ENCODE measurements at places on chromosomes 4 and X.

DNA sequence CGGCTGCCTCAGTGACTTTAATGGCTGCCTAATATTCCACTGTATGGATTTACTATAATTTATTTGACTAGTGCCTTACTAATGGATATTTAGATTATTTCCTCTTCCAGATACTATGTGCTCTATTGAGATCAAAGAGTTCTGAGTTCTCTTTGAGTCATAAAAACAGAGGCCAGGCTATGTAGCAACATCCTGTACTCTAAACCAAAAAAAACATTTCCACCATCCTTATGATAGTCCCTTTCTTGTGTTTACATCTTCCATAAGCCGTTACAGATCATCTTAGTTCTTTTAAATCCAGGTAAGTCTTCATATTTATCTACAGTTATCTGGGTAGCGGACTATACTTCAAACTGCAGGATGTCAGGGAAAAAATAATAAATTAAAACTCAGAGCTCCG lies 56.6 kb upstream of the TMEM184C start:
- DNase-seq, result no peak

GRCh38 chr4:40033613-40034012 lies 23.0 kb upstream of the N4BP2 start:
- no peak for DNase-seq

GRCh38 chrX:141759238-141759637 lies 60.7 kb upstream of the SPANXD start:
- no peak for DNase-seq

DNA sequence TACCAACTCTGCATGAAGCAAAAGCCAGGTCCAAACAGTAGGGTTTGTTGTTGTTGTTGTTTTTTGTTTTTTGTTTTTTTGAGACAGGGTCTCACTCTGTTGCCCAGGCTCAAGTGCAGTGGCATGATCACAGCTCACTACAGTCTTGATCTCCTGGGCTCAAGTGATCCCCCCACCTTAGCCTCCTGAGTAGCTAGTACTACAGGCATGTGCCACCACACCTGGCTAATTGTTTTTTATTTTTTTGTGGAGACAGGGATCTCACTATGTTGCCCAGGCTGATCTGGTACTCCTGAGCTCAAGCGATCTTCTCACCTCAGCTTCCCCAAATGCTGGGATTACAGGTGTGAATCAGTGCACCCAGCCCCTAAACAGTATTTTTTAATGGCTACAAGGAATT lies 6.2 kb downstream of the S100P start:
- DNase-seq, result no peak

GRCh38 chr4:76435528-76436319 lies 695 bp downstream of the SHROOM3 start:
- no peak for DNase-seq

- DNase-seq, result no peak
These were observed 74.2 kb downstream of the STAG2 start for GRCh38 chrX:124035657-124036056.

GRCh38 chr4:173746424-173746823 lies 216.4 kb upstream of the HAND2 start:
- no peak for DNase-seq

DNA sequence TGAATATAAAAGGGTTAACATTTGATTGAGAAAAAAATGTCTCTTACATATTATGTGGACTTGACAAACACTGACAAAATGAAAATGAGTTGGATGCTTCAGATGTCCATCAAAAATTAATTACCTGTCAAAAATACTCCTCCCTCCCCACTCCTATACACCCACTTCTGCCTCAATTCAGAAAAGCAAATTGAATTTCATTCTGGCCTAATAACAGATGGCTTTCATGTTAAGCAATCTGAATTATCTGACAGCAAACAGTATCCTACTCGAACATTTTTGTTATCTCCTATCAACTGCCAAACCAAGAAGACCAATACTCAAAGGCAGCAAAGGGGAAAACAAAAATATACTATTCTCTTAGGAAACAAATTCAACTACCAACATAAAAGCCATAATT lies 44.0 kb downstream of the ATP8A1 start:
- DNase-seq, result no peak

DNA sequence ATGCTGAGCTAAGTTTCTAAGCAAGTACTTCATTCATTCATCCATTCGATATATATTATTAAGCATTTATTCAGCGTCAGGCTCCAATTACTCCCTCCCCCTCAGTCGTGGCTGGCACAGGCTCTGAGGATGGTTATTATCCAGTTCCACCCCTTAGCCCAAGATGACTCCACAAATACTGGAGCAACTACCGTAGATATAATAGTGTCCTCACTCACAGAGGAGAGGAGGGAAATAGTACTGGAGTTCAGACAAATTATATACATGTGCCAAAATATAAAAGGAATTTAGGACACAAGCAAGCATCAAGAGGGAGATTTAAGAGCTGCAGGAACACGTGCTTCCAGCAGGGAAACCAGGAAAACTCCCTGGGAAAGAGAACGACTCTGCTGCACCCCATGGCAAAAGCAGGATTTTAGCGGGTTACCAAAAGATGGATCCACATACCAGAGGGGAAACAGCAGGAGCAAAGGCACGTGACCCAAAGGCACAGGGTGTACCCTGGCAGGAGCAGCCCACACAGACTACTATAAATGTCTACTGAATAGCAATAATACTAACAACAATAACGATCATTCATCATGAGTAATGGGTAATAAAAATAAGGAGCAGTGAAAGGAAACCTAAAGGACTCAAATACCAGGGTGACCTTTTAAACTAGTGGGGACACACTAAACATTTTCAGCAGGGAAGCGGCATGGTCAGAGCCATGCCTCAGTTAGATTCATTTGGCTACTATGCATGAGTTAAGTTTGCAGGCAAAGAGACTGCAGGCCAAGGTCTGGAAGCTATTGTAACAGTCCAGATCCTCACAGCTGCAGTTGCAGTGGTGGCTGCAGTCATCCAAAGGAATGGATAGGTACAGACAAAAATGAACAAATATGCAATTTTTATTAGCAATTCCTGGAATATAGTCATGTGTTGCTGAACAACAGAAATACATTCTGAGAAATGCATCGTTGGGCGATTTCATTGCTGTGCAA lies 153.7 kb downstream of the APBB2 start:
- DNase-seq, result no peak

DNA sequence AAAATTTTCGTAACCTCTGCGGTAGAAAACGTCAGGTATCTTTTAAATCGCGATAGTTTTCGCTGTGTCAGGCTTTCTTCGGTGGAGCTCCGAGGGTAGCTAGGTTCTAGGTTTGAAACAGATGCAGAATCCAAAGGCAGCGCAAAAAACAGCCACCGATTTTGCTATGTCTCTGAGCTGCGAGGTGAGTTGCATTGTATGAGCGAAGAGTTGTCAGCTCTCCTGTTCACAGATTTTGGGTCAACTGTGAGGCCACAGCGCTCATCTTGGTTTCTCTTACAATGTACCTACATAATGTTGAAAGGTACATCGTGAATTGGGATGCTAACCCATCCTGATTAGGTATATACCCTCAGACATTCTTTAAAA lies 486 bp downstream of the CLCN3 start:
- no peak for DNase-seq

- no peak for DNase-seq
These were observed 63.0 kb downstream of the PRSS12 start for GRCh38 chr4:118289794-118290193.

DNA sequence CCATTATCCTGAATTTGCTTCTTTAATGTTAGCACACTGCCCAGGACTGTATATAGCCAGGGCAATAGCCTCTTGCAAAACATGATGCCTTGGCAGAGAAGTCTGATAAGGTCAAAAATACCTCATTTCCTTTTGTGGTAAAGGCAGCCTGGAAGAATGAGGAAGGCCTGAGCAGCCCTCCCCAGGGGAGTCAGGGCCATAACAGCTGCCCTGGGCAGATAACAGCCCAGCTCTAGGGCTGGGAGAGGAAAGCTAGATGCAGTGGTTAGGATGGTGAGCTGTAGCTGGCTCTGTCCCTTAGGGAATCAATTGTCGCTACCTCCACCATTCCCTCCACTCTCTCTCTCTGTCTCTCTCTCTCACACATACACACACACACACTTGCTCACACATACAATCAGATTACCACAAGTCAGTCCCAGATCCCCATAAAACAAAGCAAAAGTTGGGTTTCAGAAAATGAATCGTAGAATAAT lies 29.2 kb downstream of the EFHC2 start:
- no peak for DNase-seq

DNA sequence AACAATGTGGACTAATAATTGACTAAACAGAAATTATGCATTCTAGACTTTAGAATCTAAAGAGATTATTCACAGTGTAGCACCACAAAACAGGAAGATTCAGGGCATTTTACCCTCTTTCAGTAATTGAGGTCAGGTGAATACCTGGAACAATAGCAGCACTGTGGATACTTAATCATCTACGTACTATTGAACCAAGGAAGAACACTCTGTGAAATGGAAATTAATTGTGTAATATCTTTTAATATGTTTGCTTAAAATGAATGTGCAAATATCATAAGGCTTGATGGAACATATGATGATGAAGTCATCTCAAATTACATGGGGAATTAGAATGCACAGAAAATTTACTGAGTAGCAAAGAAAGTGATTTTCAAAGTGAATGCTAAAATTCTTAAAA lies 68.5 kb upstream of the MAP9 start:
- no peak for DNase-seq

DNA sequence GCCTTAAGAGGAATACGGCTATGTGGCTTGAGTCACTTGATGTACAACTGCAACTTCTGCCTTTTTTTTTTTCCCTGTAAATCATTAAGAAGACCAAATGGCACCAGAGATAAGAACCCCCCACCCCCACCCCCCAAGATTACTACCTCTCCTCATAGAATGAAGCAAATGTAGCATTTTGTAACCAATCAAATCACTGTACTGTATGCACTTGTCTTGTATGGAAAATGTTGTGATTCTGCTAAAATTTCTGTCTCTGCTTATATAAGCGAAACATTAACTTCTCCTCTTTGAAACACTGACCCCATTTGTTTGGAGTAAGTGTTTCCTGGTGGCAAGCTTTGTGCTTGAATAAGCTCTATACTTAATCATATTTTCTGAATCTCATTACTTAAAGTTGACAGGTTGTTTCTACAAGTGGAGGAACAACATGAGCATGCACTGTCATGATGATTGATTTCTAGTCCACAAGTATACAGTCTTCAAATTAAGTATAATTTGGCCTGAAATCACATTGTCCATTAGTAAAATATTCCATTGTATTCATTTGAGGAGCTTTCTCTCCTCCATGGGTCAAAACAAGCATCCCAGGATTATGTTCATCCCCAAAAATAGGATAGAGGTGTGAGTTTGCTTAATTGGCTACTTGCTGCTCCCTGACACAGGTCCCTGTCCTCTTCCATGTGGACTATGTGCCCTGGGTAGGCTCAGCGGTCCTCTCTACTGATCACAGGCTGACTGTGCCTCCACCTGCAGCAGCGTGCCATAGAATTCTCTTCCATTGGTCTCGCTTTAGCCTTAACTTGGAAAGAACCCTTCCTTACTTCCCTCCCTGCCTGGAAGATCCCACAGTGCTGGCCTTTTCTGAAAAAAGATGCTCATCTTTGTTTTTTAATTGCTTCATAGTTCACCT lies 104.0 kb upstream of the BMP2K start:
- DNase-seq, result no peak

- no peak for DNase-seq
These were observed 93.4 kb upstream of the RXFP1 start for GRCh38 chr4:158428242-158428641.
